ENCODE measurements at places on chromosomes 2 and 18. TPM values are rescaled to one million over a fixed set of nuclear protein-coding genes. Genes with fewer than 3 reads are reported as not detected.

DNA sequence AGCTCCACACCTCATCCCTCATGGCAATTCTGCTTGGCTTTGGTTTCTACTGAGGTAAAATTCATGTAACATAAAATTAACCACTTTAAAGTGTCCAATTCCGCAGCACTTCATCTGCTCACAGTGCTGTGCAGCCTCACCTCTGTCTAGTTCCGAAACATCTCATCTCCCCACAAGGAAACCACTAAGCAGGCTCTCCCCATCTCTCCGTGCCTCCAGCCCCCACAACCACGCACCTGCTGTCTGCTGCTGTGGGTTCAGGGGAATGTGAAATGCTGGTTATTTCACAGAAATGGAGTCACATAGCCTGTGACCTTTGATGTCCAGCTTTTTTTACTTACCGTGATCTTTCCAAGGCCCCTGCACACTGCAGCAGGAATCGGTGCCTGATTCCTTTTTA lies 7.7 kb upstream of the GPC1 start:
- H3K4me3 ChIP-seq: no peak overlapping the region
- no peaks in the 10 kb centered on the region for H3K27me3 ChIP-seq
- no peak overlapping the region for H3K27ac ChIP-seq
- no peaks in the 10 kb centered on the region for H3K36me3 ChIP-seq

- no peaks in the 10 kb centered on the region for H3K27me3 ChIP-seq
- H3K27ac ChIP-seq: no peak overlapping the region
- no peak overlapping the region for H3K4me3 ChIP-seq
- H3K36me3 ChIP-seq: no peaks in the 10 kb centered on the region
- DNase-seq: no peak
- H3K4me1 ChIP-seq: no peaks in the 10 kb centered on the region
Observed at GRCh38 chr2:207409517-207409916, 120.2 kb upstream of the CREB1 start.

GRCh38 chr18:52237551-52237950 lies 102.4 kb upstream of the DCC start:
- H3K36me3 ChIP-seq: no peaks in the 10 kb centered on the region
- no peaks in the 10 kb centered on the region for H3K27me3 ChIP-seq
- H3K4me3 ChIP-seq: no peak overlapping the region
- no peak overlapping the region for H3K27ac ChIP-seq

- H3K27ac ChIP-seq: no peak overlapping the region
- H3K4me1 ChIP-seq: peaks cover 11% of the 10 kb centered on the region
- H3K4me3 ChIP-seq: no peak overlapping the region
- peaks cover 18% of the 10 kb centered on the region for H3K27me3 ChIP-seq
Observed at GRCh38 chr2:240454106-240454901, 18.8 kb downstream of the GPC1 start.

The HRH4 gene
- total RNA-seq: 1.1 TPM

- H3K27me3 ChIP-seq: no peaks in the 10 kb centered on the region
- DNase-seq: no peak
- peaks cover 6% of the 10 kb centered on the region for H3K4me1 ChIP-seq
- H3K27ac ChIP-seq: no peak overlapping the region
Observed at GRCh38 chr18:58639751-58640427, 11.0 kb upstream of the ALPK2 start.

- H3K4me3 ChIP-seq: no peak overlapping the region
- H3K27me3 ChIP-seq: no peaks in the 10 kb centered on the region
- no peaks in the 10 kb centered on the region for H3K4me1 ChIP-seq
- no peak for DNase-seq
Observed at GRCh38 chr2:137250401-137250800, 485.1 kb downstream of the THSD7B start.

DNA sequence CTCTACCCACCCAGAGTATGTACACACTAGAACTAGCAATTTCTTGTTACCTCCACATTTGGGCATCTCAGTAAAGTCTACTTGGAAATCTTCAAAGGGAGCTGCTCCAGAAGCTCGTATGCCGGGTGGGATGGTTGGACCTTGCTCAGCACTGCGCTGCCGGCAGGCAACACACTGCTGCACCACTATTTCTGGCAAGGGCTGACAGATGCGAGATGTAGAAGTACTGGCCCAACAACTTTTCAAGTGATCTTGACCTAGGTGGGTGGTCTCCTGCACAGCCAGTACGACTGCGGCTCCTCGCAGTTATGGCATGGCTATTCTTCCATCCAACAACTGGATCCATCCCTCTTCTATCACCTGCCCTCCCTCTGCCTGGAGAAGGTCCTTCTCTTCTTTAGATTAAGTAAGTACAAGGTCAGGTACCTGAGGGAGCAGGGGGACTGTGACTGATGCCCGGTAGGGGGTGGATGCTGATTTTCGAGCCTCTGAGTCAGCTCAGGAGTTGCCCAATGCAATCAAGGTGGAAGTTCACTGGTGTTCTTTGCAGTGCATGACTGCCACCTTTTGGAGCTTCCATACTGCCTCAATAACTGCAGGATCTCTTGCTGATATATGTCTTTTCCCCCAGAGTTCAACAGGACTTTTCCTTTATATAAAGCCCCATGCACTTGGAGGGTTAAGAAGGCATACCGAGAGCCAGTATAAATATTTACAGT lies 100.4 kb upstream of the SLC1A4 start:
- no peak overlapping the region for H3K27ac ChIP-seq
- H3K27me3 ChIP-seq: no peaks in the 10 kb centered on the region
- no peaks in the 10 kb centered on the region for H3K4me1 ChIP-seq
- H3K36me3 ChIP-seq: no peaks in the 10 kb centered on the region
- no peak overlapping the region for H3K4me3 ChIP-seq

- no peak overlapping the region for H3K27ac ChIP-seq
- H3K4me1 ChIP-seq: no peaks in the 10 kb centered on the region
- no peak overlapping the region for H3K4me3 ChIP-seq
- DNase-seq: no peak
Observed at GRCh38 chr2:232942831-232943230, 70.2 kb downstream of the NGEF start.

- peaks cover 17% of the 10 kb centered on the region for H3K4me1 ChIP-seq
- H3K36me3 ChIP-seq: no peaks in the 10 kb centered on the region
- peak overlapping the region; percentile 20 for H3K27ac ChIP-seq
Observed at GRCh38 chr2:64228126-64228678, 84.0 kb upstream of the PELI1 start.

GRCh38 chr2:205700331-205701132 lies 18.2 kb downstream of the NRP2 start:
- no peak overlapping the region for H3K4me3 ChIP-seq
- no peaks in the 10 kb centered on the region for H3K27me3 ChIP-seq
- no peak overlapping the region for H3K27ac ChIP-seq
- H3K36me3 ChIP-seq: no peaks in the 10 kb centered on the region
- H3K4me1 ChIP-seq: no peaks in the 10 kb centered on the region

GRCh38 chr18:49862656-49863385 lies 49.5 kb upstream of the ACAA2 start:
- no peaks in the 10 kb centered on the region for H3K4me1 ChIP-seq
- no peaks in the 10 kb centered on the region for H3K27me3 ChIP-seq
- H3K36me3 ChIP-seq: no peaks in the 10 kb centered on the region

DNA sequence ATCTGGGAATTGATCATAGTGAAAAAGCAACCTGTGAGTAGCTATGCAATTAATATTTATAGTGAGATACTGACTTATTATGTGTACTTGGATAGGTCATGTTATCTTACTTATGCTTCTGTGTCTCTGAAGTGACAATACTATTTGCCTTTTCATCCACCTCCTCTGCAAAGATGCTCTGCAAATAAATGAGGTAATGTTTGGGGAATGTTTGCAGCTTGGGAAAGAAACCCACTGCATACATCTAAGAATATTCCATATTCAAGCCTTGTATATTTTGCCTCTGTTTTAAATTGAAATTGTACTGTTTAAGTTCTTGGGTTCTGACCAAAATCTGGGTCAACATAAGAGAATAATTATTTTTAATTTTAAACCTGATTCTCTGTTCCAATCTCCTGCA lies 217.4 kb upstream of the DTNA start:
- H3K27me3 ChIP-seq: no peaks in the 10 kb centered on the region
- H3K4me3 ChIP-seq: no peak overlapping the region
- H3K27ac ChIP-seq: no peak overlapping the region
- no peak for DNase-seq
- no peaks in the 10 kb centered on the region for H3K36me3 ChIP-seq

The RNMT gene
- 55.0 TPM for total RNA-seq

DNA sequence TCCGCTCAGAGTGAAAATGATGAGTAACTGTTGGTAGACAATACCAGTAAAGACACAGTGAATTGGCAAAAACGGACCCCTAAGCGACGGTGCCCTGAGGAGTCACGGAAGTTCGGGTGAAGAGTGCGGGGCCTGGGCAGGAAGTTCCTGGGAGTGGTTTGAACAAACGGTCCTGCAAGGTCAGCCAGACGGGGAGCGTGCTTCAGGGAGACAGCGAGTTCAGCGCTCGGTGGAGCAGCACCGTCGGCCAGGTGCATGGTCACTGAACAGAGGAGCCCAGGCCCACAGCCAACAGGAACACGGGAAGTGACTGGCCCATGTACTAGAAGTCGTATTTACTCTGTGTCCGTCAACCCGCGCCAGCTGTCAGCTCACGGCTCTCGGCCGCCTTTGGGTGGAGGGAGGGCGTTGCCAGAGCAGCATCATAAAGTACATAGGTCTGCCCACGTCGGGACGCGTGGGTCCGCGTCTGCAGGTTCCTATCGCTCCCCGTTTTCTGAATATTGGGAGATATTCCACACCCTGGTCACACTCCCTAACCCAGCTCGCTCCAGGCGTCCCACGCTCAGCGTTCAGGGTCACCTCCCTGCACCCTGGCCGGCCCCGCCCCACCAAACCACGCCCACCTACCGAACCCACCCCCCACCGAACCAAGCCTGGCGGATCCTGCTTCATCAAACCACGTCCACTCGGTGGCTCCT lies 75.6 kb upstream of the UXS1 start:
- peaks cover 11% of the 10 kb centered on the region for H3K4me1 ChIP-seq
- DNase-seq: peak; percentile 14
- H3K4me3 ChIP-seq: peak overlapping the region; percentile 63
- H3K27me3 ChIP-seq: peaks cover 6% of the 10 kb centered on the region

The TRMT61B gene
- 17.4 TPM for total RNA-seq

- H3K4me3 ChIP-seq: no peak overlapping the region
- H3K27ac ChIP-seq: no peak overlapping the region
Observed at GRCh38 chr2:129908721-129909373, 70.6 kb upstream of the RAB6C start.

DNA sequence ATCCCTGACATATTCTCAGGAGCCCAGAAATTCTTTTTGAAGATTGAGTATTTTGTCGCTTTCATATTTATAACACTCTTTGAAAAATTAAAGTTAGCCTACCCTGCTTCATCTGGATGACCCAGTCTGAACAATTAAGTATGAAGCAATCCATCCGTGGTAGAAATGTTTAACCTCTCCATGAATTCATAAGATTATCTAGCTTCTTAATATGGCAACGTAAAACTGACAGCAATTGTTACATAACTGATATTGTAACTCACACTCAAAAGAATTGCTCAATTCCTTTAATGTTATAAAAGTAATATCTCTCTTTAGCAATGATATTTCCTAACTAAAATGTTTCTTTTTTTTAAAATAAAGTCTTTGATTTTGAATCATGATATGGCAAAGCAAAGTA lies 7.2 kb upstream of the ABCA12 start:
- no peaks in the 10 kb centered on the region for H3K36me3 ChIP-seq
- H3K27me3 ChIP-seq: no peaks in the 10 kb centered on the region
- H3K4me3 ChIP-seq: no peak overlapping the region
- H3K4me1 ChIP-seq: no peaks in the 10 kb centered on the region
- no peak overlapping the region for H3K27ac ChIP-seq

The SCYGR4 gene
- total RNA-seq: not detected

The GMCL1 gene
- 28.2 TPM for total RNA-seq

DNA sequence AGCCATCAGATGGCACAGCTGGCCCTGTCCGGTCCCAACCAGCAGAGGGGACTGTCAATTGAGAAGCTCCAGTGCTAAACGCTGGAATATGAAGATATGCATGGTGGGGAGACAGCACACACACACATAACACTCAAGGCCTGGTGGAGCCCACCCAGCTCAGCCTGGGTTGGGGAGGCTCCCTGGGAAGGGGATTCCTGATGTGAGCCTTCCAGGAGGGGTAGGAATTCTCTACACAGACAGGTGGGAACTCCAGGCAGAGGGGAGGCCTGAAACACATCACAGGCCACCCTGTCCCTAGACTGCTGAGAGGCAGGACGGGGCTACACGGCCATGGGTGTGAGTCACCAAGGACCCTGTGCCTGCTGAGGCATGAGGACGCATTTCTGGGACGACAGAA lies 49.4 kb upstream of the SH3RF3 start:
- DNase-seq: no peak
- H3K4me1 ChIP-seq: peaks cover 6% of the 10 kb centered on the region
- H3K27me3 ChIP-seq: no peaks in the 10 kb centered on the region
- no peak overlapping the region for H3K4me3 ChIP-seq
- no peak overlapping the region for H3K27ac ChIP-seq
- H3K36me3 ChIP-seq: no peaks in the 10 kb centered on the region

- H3K36me3 ChIP-seq: no peaks in the 10 kb centered on the region
- H3K27ac ChIP-seq: no peak overlapping the region
- no peaks in the 10 kb centered on the region for H3K4me1 ChIP-seq
- H3K27me3 ChIP-seq: no peaks in the 10 kb centered on the region
Observed at GRCh38 chr18:32319084-32319483, 129.2 kb downstream of the MEP1B start.

The SEPTIN10 gene
- total RNA-seq: 5.1 TPM

- H3K36me3 ChIP-seq: no peaks in the 10 kb centered on the region
- DNase-seq: no peak
- H3K27me3 ChIP-seq: peaks cover 8% of the 10 kb centered on the region
- no peaks in the 10 kb centered on the region for H3K4me1 ChIP-seq
- no peak overlapping the region for H3K4me3 ChIP-seq
Observed at GRCh38 chr2:130963849-130964793, 127.4 kb downstream of the ARHGEF4 start.

The ZSWIM2 gene
- total RNA-seq: not detected

GRCh38 chr2:51997571-51997970 lies 965.6 kb upstream of the NRXN1 start:
- no peak overlapping the region for H3K27ac ChIP-seq
- H3K4me1 ChIP-seq: no peaks in the 10 kb centered on the region
- no peaks in the 10 kb centered on the region for H3K36me3 ChIP-seq
